ENCODE measurements at places on chromosomes 4 and X. TPM values are rescaled to one million over a fixed set of nuclear protein-coding genes. Genes with fewer than 3 reads are reported as not detected.

GABRB1 gene
- total RNA-seq = not detected

CLIC2 gene
- total RNA-seq = not detected

MSANTD1 gene
- 1.2 TPM for total RNA-seq

H2BW1 gene
- total RNA-seq = not detected

PITX2 gene
- total RNA-seq = 0.13 TPM

IDS gene
- 127 TPM for total RNA-seq

SFRP2 gene
- not detected for total RNA-seq

AFF1 gene
- total RNA-seq = 64.2 TPM

MAGEC2 gene
- not detected for total RNA-seq

AWAT2 gene
- total RNA-seq = not detected

OPN1MW2 gene
- total RNA-seq = not detected

DHX15 gene
- 226 TPM for total RNA-seq

YY2 gene
- 0.56 TPM for total RNA-seq

RTL3 gene
- not detected for total RNA-seq

AKAP14 gene
- not detected for total RNA-seq

PROM1 gene
- 0.26 TPM for total RNA-seq

MAGEA2B gene
- not detected for total RNA-seq

NRK gene
- not detected for total RNA-seq

MAGEB10 gene
- not detected for total RNA-seq

CFP gene
- total RNA-seq = 7.6 TPM

GAGE1 gene
- total RNA-seq = not detected

CITED1 gene
- total RNA-seq = not detected

SMIM10 gene
- total RNA-seq = 0.45 TPM

CPE gene
- not detected for total RNA-seq

DIPK2B gene
- 0.11 TPM for total RNA-seq

FAM47A gene
- total RNA-seq = not detected

GABRG1 gene
- not detected for total RNA-seq

ZAR1 gene
- not detected for total RNA-seq

ARHGAP36 gene
- total RNA-seq = not detected

TRIM2 gene
- 1.0 TPM for total RNA-seq

FGF16 gene
- not detected for total RNA-seq

ERCC6L gene
- 16.1 TPM for total RNA-seq

DIAPH2 gene
- total RNA-seq = 9.0 TPM

SRPX2 gene
- not detected for total RNA-seq

Data from activated T-helper 17 cell treated with anti-CD3 and anti-CD28 coated beads, Interleukin-2, amount 50 U/mL, for 72 hours (primary cell).